ENCODE measurements at places on chromosomes 2 and 18.

DNA sequence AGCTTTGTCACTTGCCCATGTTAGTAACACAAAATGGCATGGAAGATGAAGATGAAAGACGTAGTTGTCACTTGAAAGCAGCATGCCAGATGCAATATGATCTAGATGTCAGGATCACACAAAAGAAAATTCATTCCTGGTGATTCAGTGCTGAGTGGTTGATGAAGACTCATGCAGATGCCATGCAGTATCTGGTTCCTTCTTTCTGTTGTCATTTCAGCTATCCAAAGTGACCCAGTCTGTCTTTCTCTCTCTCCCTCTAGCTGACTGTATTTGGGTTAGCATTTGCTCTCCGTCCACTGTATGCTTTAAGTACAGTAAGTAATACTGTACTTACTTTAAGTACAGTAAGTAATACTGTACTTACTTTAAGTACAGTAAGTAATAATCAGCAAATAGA lies 50.4 kb downstream of the TTN start:
- DNase-seq = no peak

DNA sequence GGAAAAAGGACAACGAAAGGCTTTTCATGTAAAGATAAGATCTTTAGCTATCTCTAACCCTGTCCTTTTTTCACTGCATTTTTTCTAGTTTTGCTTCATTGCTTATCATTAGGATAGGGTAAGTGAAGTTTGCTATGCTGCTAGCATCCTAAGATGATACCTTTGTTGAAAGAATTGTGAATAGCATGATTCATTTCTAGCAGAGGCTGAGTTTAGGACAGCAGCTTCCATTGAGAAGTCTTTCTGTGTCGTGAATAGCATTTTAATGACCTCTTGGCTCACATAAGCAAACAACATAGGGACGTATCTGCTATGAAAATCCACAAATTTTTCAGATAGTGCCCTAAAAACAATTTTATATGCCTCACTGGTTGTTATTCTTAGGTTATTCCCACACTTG lies 36.4 kb upstream of the GAREM2 start:
- no peak for DNase-seq

- DNase-seq = no peak
Measured at GRCh38 chr2:130152816-130153595, 8.1 kb upstream of the CCDC74B start.

DNA sequence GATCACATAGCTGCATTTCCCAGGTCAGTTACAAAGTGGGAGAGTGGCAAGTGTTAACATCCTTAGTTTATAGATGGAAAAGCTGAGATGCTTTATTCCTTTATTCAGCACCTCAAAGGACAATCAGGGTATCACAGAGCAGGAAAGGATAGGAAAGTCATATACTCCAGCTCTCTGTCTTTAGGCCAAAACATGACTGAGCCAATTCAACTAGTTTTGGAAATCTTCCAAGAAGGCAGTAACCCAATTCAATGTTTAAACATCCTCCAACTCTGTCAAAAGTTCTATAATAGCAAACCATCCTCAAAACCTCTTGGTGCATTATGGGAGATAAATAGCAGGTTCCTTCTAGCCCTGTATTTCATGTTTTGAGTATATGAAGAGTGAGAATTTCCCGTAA lies 25.2 kb downstream of the CASP8 start:
- DNase-seq = no peak

GRCh38 chr2:144595279-144595678 lies 75.4 kb upstream of the ZEB2 start:
- DNase-seq = no peak

DNA sequence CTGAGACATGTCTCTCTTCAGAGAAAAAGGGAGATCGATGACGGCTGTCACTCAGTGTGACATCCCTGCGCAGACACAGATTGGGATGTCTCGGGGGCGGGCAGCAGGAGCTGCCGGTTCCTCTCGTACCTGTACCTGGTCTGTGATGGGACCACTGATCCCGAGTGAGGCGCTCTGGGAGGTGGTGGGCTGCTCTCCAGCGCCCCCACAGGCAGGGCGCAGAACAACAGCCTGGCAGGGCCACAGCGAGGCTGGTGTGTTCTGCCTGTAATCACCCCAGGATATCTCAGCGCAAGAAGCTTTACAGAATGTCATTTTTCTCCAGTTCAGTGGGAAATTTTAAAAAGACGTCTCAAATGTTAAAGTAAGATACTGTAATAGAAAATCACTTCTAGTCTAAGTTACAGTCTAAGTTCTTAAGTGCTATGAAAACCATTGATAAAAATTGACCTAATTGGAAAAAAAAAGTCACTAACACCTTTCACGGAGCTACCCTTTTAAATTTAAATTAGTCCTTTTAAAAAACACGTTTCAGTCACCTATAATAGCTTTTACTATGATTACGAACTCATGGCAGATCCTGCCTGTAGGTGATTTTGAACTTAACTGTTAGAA lies 189.8 kb downstream of the SNTG2 start:
- DNase-seq = peak; percentile 23

DNA sequence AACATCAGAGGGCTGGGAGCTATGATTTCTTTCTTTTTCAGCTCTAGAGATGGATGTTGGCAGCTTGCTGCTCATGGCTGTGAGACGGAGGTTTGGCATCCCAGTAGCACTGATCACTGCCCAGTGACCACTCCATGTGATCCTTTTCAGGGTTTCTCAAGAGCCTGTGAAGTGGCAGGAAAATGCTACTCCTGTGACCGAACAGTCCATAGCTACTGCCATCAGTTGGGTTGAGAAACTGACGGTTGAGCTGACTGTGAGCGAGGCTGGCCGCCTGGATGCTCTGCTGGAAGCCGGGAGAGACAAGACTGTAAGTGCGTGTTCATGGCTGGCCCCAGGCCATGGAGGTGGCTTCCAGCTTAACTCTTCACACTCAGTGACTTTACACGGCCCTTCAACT lies 34.2 kb downstream of the VWA3B start:
- DNase-seq = no peak

DNA sequence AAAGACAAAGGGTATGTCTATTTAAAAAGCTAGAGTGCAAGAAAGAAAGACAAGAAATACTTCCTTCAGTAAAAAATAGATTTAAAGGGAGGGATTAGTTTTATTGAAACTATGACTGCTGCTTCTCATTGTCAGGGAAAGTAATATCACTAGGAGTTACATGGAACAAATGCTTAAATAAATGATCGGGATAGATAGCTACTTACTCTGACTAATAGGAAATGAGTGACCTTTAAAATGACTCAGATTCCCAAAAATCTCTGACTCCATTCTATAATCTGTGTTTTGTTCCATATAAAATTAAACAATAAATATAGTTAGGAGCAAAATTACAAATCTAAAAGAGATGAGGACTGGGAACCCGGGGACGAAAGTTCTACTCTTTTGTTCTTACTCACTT lies 669.3 kb downstream of the NR4A2 start:
- DNase-seq = no peak

- DNase-seq = no peak
Measured at GRCh38 chr2:127623388-127624319, 22.3 kb upstream of the GPR17 start.

- no peak for DNase-seq
Measured at GRCh38 chr2:151623631-151624030, 110.6 kb downstream of the NEB start.

- no peak for DNase-seq
Measured at GRCh38 chr2:186575302-186575701, 14.6 kb upstream of the ITGAV start.

- DNase-seq = no peak
Measured at GRCh38 chr18:3892152-3892551, 442.2 kb downstream of the TGIF1 start.

GRCh38 chr2:239791526-239792404 lies 233.4 kb downstream of the NDUFA10 start:
- no peak for DNase-seq

DNA sequence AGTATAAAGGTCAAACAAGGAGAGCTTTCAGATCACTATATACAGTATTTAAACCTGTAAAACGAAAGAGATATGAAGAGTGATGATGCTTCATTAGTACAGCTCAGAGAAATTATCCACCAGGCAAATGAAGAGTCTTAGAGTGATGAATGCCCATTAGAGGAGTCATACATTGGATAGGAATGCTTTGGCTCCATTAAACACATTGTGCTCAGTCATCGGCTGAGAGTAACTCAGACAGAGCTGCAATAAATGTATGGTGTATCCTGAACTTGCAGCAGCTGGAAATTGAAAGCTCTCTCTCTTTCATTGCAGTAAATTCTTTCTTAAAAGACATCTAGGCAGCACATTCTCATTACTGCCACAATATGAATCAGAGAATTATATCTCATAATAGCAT lies 340.8 kb upstream of the SPHKAP start:
- DNase-seq = no peak

DNA sequence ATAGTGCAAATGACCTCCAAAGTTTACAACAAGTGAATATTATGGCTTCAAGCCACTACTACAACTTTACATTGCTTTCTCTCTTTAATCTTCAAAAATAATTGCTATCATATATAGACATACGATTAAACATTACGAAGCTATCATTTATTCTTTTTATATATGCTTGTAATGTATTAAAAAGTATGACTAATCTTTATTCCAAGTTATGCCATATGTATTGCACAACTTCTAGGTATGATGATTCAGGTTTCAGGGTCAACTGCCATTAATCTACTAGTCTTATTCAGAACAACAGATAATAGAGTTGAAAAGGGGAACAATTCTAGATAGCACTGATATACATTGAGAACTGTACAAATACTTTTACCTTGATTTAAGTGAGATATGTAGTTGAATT lies 506.2 kb upstream of the TMEFF2 start:
- DNase-seq = no peak

DNA sequence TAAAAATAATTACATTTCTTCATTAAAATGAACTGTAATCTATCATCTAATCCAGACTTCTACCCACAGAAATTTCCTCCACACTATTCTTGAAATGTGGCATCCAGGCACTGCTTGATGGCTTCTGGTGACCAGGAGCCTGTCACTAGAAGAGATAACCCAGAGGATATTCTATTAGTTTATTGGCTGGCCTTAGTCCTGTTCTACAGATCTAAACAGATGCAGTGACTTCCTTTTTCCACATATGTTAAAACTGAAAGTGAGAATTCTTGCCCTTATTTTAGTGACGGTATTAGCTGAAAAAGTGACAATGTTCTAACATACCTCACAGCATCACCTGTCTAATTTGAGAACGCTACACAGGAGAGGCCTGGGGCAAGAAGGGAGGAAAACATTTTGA lies 775.4 kb downstream of the TSN start:
- no peak for DNase-seq

GRCh38 chr2:125259451-125259850 lies 1234.4 kb downstream of the CNTNAP5 start:
- no peak for DNase-seq

DNA sequence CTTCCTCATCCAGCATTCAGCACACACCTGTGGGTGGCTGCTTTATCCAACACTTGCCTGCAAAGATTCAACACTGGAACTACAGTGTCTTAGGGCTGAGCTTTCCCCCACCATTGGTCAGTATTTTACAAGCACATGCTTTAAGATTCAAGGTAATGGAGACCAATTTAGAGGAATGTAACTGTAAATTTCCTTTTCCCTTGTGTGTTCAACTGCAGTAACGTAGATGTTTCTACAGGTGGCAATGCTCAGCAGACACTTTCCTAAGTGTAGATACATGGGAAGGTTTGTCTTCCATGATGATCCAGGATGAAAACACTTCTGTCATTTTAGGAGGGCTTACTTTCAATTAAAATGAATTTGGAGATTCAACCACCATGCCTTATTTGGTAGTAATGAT lies 143.6 kb upstream of the PXDN start:
- DNase-seq = no peak

DNA sequence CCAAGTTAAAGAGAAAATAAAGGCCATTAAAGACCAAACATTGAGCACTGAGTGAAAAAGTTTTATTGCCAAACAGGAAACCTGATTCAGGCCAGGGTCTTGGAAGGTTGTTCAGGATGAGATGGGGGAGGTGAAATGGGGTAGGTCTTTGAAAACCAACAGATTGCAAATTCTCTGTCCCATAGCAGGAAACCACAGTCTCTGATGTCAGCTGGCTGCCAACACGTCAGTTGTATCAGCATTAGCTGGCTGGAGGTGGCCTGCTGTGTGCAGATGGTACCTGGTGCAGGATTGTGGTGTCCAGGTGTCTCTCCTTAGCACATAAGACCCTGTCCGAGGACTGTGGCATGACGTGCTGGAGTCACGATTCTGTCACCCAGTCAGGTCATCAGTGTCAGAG lies 106.3 kb downstream of the MSH2 start:
- DNase-seq = no peak

DNA sequence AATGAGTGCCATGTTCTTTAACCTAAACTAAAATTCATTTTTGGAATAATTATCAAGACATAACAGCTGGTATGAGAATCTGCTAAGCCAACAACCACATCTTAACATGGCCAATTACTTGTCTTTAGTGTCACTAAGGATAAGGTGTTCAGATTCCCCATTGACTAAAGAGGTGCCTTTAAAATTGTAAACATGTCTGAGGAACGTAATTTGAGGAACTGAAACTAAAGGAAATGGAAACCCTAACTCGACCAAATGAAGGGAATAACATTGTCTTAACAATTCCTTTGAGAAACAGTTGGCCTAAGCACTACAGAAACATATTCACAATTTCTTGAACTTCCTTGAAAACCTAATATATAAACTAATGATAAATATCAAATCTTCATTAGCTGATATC lies 355.4 kb upstream of the GULP1 start:
- no peak for DNase-seq

GRCh38 chr18:78754311-78755043 lies 225.1 kb upstream of the SALL3 start:
- DNase-seq = no peak

- DNase-seq = no peak
Measured at GRCh38 chr2:207385903-207386302, 143.9 kb upstream of the CREB1 start.

DNA sequence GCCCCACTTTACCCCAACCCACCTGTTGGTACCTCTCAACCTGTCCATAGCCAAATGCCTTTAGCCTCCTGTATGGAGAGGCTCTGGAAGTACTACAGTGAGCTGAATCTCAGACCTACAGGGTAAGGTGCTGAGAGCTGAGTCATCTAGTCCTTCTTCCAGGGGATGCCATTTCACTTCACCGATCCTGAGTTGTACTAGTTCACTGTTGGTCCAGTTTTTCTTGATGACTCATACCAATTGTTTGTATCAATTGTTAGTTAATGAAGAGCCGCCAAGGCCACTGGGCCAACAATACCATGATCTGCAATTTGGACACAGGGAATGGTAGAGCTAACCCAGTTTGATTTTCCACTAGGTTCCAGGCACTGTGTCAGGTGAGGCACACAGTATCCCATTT lies 257.0 kb downstream of the CLIP4 start:
- DNase-seq = no peak
